ENCODE measurements at places on chromosomes 4 and X. TPM values are rescaled to one million over a fixed set of nuclear protein-coding genes. Genes with fewer than 3 reads are reported as not detected.

ZCCHC4 gene
- total RNA-seq: 17.7 TPM

ANXA10 gene
- total RNA-seq: not detected

TBC1D8B gene
- 0.41 TPM for total RNA-seq

NWD2 gene
- not detected for total RNA-seq

GPM6B gene
- 9.5 TPM for total RNA-seq

ZNF674 gene
- 7.9 TPM for total RNA-seq

AKAP4 gene
- total RNA-seq: not detected

ADH1C gene
- not detected for total RNA-seq

NAP1L5 gene
- total RNA-seq: not detected

ENAM gene
- not detected for total RNA-seq

FOXR2 gene
- not detected for total RNA-seq

NUDT10 gene
- 7.2 TPM for total RNA-seq

ARMCX1 gene
- 6.1 TPM for total RNA-seq

CSAG1 gene
- total RNA-seq: not detected

GAB1 gene
- total RNA-seq: 27.6 TPM

MAGEA9B gene
- total RNA-seq: not detected

SSX4 gene
- not detected for total RNA-seq

PSAPL1 gene
- total RNA-seq: not detected

PPEF1 gene
- 1.2 TPM for total RNA-seq

TMEM154 gene
- total RNA-seq: 2.3 TPM

LEF1 gene
- total RNA-seq: 2.5 TPM

TRIML2 gene
- total RNA-seq: not detected

ZNF157 gene
- total RNA-seq: not detected

PGAM4 gene
- 0.57 TPM for total RNA-seq

DSPP gene
- total RNA-seq: not detected

SEC24D gene
- 33.1 TPM for total RNA-seq

USP27X gene
- total RNA-seq: 6.4 TPM

FAM241A gene
- total RNA-seq: 1.4 TPM

BRCC3 gene
- 25.7 TPM for total RNA-seq

SHOX gene
- not detected for total RNA-seq

SPANXN4 gene
- total RNA-seq: not detected

PDGFRA gene
- 0.66 TPM for total RNA-seq

GC gene
- not detected for total RNA-seq

POLN gene
- 2.5 TPM for total RNA-seq

USP17L26 gene
- total RNA-seq: not detected
